PC-9 (cell line): ENCODE measurements at places on chromosomes 2 and 18. TPM values are rescaled to one million over a fixed set of nuclear protein-coding genes. Genes with fewer than 3 reads are reported as not detected.
A peak's percentile ranks its signal among the peaks of the same experiment; 100 is the strongest.

The SKA1 gene
- total RNA-seq = 14.7 and 18.3 TPM in 2 replicates

The CDH20 gene
- total RNA-seq = not detected in 2 replicates

The TEKT4 gene
- total RNA-seq = 0.15 TPM in 1 of 2 replicates, not detected in the other

- DNase-seq = peak; percentile 93
Measured at GRCh38 chr2:45128580-45128997, 119.3 kb upstream of the SIX2 start.

DNA sequence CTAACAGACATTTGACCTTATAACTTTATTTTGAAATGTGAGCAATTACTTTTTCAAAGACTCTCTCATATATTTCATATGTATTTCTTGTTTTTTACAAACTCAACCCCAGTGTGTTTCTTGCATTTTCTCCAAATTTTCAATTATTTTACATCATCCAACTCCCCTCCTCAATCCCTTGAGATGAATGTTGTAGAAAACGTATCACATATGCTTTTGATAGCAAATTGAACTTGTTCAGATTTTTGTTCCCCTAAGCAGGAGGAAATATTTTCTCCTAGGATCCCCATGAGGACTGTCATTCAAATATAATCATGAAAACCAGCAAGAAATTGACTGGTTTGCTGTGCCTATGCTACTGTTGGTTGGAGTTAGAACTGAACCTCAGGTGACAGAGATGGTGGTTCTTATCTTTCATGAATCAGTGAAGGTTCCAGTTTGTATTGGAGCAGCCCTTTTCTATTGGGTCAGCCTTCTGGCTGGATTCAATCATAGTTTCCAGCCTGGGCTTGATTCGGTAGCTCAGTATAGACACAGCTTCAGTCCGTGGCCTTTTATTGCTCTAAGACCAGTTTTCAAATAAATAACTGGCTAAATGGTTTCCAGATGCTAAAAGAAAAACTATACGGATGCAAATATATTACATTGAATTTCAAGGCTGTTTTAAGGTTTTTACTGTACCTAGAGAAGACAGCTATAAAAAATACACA lies 591.0 kb downstream of the EPHA4 start:
- no peak for DNase-seq

DNA sequence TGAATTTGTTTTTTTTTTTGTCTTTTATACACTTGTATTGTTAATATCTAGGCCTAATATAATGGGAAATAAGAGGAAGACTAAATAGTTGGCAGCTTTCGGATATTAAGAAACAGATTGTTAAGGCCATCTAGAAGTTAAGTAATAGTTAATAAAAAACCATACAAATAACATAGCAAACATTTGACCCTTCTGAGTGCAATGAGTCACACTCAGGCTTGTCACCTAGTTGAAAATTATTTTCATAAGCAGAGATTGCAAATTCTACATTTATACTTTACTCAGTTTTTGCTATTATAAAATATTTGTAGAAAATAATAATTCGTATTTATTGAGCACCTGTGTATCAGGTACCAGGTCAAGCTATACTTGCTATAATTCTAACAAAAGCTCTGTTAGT lies 2.4 kb downstream of the NUP35 start:
- DNase-seq = no peak
